ENCODE measurements at places on chromosomes 6 and 20. TPM values are rescaled to one million over a fixed set of nuclear protein-coding genes. Genes with fewer than 3 reads are reported as not detected.

Gene ECT2L
- total RNA-seq = not detected

Gene MLN
- not detected for total RNA-seq

Gene ZBP1
- not detected for total RNA-seq

Gene FAM229B
- total RNA-seq = 4.0 TPM

Gene ADGRF4
- total RNA-seq = not detected

Gene KCNK16
- total RNA-seq = not detected

Gene DLK2
- total RNA-seq = 0.53 TPM

Gene BPIFB1
- total RNA-seq = not detected

Gene POPDC3
- 4.0 TPM for total RNA-seq

Gene WASF1
- total RNA-seq = 12.6 TPM

Gene TDP2
- 37.9 TPM for total RNA-seq

Gene CST5
- total RNA-seq = not detected

Gene HSPA12B
- total RNA-seq = not detected

Gene TREM1
- total RNA-seq = not detected
